ENCODE measurements at places on chromosomes 11 and 22.

DNA sequence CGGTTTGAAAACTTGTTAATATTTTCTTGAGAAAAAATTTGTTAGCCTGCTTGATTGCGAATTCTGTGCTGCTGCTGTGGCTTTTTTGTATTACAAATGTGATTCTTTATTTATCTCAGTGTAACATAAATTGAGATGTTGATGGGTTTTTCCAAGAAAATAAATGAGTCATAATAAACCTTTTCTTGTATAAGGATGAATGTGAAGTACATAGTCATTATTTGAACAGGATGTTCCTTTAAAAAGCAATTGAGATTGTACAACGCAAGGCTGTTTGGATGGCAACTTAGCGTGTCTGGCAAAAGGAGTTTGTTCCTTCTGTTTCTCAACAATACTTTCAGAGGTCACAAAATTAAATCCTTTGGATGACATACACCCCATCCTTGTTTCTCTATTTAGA lies 24.6 kb upstream of the CARD18 start:
- no peak for DNase-seq

DNA sequence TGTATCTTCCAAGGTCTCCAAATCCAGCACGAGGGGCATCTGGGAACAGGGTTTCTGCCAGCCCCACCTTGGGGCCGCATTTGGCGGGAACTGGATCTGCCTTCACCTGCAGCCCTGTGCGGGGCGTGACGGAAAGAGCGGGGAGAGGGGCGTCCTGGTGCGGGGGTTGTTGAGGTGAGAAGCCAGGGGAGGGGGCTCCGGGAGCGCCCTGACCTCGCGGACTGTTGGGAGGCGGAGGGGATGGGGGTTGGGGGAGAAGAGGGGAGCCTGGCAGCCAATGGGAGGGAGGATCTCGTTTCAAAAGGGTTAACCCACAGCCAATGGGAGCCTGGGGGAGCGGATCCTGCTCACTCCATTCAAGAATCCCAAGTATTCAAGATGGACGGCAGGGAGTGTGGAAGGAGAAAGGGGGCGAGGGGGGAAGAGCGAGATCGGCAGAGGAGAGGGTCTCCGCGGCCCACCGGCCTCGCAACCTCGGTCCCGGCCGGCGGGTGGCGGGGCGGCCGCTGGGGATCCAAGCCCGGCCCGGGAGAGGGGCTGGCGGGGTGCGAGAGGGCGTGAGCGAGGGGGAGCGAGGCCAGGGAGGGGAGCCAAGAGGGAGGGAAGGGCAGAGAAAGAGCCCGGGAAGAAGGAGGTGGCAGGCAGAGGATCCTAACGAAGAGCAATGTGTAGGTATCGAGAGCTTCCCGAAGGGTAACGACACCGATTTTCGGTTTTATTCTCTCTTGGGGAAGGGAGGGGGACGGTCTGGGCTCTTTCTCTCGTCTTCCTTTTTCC lies 11.5 kb downstream of the YPEL4 start:
- DNase-seq = peak; percentile 71

DNA sequence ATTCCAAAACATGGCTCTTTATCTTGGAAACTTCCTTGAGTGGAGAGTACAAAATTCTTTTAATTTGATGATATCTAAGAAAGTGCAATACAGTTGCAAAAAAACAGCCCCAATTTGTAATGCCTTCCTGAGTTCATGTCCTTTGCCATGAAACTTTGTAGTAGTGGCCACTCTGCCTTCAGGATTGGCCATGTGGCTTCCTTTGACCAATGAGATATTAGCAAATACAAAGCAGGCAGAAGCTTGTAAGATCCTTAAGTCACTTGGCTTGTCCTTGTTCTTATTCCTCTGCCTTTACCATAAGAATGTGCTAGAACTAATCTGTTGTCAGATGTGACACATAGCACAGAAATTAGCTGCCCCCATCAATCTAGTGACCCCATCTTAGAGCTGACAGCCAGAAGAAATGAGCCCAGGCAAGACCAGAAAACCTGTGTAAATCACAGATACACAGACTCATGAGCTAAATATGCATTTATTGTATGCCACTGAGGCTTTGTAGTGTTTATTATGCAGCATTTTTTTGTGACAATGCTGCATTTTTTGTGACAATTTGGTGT lies 29.8 kb upstream of the BLID start:
- no peak for DNase-seq

DNA sequence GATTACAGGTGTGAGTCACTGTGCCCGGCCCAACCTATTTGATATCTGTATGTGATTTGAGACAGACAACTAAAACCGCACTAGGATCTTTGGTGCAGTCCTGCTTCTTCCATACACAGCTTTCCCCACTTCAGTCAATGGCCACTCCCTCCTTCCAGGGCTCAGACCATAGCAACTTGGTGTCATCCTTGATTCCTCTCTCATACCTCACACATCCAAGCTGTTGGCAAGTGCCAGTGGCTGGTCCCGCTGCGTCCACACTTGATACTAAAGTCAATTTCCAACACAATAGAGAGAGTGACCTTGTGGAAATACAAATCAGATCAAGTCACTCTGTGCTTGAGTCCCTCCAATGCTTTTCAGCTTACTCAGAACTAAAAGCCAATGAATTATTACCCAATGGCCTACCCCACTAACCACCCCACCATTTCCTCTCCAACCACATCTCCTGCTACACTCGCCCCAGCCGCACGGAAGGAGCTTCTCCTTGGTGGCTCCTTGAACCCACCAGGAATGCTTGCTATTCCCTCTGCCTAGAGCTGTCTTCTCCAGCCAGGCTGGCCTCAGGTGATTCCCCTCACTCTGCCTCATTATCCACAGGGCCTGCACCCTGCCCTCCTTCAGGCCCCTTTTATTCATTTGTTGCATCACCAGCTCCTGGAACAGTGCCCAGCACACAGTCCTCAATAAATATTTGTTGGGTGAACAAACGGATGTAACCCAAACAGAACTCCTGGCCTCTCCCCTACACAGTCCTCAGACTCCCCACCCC lies 12.9 kb downstream of the ABTB2 start:
- DNase-seq = no peak

DNA sequence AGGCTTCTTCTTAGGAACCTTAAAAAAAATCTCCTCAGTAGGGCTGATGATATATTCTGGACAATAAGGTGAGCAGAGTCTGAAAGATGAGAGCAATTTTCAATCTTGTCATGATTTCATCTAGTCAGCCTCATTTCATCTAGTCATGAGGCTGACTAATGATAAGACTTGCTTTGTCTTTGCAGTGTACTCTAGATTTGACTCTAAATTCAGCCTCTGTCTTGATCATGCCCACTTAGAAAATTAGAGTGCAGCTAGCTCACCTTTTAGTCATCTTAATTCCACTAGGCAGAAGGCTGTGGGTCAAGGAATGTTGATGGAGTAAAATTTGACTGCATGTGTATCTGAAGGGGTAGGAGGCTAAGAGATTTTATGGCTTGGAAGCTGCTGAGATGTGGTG lies 5.5 kb downstream of the EHF start:
- DNase-seq = no peak

- no peak for DNase-seq
These were observed 204.8 kb upstream of the SESN3 start for GRCh38 chr11:95435628-95436353.

- no peak for DNase-seq
These were observed 10.1 kb downstream of the OVOL1 start for GRCh38 chr11:65796726-65797601.

GRCh38 chr22:25120093-25120561 lies 79.5 kb upstream of the CRYBB3 start:
- no peak for DNase-seq

DNA sequence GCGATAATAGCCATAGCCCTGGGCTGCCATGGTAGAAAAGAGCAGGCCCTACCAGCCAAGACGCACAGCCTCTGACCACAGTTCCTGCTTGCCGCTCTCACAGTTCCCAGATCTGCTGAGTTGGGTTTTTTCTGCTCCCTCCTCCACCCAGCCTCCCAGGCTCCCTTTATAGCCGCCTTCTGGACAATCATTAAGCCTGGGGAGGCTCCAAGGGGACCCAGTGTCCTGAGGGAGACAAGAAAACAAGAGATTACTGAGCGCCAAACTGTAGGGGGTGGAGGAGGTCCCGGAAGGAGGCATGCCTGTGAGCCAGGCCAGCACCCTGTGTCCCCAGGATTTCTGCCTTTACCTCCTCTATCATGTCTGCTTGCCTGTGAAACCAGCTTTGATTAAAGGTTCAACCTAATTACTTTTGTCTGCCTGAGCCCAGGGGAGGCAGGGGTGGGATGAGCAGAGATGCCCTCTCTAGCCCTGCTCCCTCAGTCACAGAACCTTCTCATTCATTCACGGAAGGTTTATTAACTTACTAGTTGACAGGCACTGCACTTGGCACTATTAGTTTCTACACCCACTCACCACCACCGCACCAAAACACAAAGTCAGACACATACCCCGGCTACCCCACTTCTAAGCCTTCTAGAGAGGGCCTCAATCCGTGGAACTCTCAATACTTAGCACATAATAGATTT lies 1.2 kb downstream of the SLC37A4 start:
- no peak for DNase-seq

- no peak for DNase-seq
These were observed 2.8 kb downstream of the PARVB start for GRCh38 chr22:44026630-44027511.

DNA sequence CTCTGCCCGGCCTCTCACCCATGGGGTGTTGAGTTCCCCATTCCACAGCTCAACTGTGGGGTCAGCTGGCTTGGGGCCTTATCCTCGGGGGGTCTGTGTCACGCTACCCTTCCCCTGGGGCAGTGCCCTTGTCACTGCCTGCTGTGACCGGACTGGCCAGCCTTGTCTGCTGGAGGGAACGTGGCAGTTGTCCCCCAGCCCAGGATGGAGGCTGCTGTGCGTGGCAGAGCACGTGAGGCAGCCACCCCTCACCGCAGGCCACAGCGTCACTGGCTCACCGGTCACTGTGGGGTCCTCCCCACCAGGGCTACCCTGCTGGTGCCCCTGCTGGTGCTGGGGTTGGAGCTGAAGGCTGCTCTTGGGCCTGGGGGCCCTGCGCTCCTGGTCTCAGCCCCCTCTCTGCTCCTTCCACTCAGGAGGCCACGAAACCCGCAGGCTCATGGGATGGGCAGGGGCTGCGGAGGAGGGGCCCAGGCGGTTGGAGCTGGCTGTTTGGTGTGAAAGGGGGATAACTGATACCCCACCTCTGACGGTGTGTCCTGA lies 13.4 kb downstream of the BRSK2 start:
- DNase-seq = no peak

GRCh38 chr22:36946421-36947158 lies 33.2 kb downstream of the CSF2RB start:
- DNase-seq = no peak

DNA sequence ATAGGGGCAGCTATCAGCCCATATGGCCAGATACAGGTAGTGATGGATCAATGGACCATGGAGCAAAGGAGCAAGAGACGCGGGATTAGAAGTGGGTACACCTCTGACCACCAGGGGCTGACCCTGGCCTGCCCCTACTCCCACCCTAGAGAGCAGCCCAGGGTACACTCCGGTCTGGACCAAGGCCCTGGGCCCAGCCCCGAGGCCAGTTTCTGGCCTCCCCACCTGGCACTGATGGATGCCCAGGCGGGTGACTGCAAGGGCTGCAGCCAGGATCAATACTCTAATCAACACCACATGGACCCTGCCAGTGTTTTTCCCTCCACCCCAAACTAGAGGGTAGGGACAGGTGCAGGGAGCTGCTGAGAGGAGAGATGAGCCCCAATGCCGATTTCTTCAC lies 74.1 kb upstream of the NECTIN1 start:
- DNase-seq = no peak

GRCh38 chr11:66632952-66633351 lies 5.6 kb upstream of the RBM4 start:
- DNase-seq = no peak

- DNase-seq = no peak
These were observed 113.8 kb upstream of the NARS2 start for GRCh38 chr11:78688460-78688859.

DNA sequence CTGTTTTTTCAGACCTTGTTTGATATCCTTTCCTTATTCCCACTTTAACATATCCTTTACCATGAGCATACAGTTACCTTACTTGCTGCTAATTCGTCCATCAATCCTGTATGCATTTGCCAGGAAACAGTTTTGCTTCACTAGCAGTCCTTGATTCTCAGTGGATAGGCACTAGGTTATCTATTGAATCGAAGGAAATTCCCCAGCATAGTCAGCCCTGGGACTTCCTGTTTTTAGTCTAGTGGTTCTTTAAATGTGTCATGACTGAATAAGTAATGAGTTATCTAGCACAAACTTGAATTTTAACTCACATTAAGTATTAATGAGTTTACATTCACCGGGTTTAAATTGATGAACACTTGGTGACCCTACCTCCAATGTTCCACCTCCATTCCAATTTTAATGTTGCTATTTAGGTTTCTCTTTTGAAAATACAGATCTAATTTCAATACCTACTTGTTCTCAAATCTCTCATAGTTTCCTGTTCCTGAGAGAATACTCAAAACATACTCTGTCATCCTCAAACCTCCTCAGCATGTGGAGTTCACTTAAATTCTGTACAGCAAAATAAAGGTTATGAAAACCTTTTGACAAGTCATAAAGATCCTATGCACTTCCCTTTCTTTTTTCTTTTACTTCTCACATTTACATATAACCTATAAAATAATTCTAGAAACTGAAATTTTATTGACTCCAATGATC lies 1375.1 kb upstream of the TENM4 start:
- DNase-seq = no peak

DNA sequence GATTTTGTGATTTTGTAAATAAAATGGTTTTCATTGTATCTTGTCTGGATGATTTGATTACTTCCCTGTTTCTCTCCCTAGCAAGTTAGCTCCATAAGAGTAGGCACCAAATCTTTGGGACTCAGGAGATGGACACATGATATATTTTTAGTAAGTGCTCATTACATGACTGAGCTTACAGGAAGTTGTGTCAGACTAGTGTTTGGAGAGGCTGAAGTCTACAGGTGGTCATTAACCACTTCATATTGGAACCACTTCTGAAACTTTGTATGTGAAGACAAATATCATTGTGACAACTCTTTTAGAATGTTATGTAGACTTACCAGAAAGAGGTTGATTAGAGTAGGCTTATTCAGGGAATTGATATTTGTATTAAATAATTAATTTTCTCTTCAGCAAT lies 19.1 kb downstream of the ARHGAP42 start:
- no peak for DNase-seq

GRCh38 chr22:46676881-46677280 lies 56.7 kb downstream of the GRAMD4 start:
- no peak for DNase-seq

- DNase-seq = peak; percentile 43
These were observed 2.4 kb downstream of the MAPK11 start for GRCh38 chr22:50267591-50268390.
